Thyroid gland (tissue), 4 donors: ENCODE measurements at places on chromosomes 5 and 9.
A peak's percentile ranks its signal among the peaks of the same experiment; 100 is the strongest.

DNA sequence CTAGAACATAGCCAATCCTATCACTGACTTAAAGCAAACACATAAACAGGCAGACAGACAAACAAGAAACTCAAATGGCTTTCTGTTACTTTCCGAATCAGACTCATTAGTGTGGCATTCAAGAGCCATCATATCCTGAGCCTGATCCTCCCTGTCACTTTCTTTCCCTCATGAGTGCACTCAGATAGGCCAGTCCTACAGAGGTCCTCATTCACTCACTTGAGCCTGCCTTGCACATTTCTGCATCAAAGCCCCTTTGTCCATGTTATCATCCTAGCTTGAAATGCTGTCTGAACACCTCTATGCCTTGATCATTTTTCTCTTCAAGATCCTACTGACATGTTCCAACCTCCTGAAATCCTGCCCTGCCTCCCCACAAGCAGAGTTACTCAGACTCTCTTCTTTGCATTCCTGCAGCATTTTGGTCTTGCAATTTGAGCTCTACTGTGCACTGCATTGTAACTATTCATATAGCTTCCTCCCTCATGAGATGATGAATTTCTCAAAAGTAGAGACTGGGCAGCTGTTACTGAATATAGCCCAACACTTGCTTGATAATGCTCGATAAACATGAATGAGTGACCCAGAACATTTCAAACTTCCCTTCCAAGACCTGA lies 126.9 kb downstream of the PALM2AKAP2 start:
- no peak for DNase-seq

GRCh38 chr9:10251490-10251889 lies 361.3 kb downstream of the PTPRD start:
- DNase-seq, result no peak

DNA sequence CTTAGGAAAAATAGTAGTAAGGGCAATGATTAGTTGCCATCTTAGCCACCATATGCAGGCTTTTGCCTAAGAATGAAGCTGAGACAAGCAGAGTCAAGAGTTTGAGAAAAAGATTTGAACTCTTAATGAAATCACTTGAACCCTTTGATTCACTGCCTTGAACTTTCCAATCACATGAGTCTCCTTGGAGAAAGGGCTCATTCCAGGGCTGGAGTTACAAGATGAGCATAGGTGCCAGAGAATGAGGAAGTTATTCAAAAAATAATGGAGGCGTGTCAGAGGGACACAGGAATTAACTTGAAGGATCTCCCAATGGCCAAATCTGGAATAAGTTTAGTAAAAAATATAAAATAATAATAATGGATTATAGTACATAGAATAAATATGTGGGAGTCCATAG lies 35.3 kb downstream of the MAT2B start:
- DNase-seq, result no peak

DNA sequence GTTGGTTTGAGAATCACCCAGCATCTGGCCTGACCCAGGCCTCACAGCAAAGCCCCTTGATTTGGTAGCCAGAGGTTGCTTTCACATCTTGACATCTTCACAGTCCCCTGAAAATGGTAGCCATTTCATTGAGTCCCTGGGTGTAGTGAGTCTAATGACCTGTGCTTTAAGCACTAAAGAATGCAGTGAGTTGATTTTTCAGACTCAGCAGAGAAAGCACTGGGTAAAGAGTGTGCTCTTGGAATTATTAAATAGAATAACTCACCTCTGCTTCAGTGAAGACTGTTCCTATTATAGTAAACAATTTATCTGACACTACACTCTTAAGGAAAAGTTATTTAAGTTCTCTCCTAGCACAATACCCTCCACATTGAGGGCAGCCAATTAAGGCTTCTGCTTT lies 56.2 kb downstream of the PTCD2 start:
- no peak for DNase-seq

GRCh38 chr5:78648359-78649210 lies at the start of gene LHFPL2:
LHFPL2 (minus strand) TSS chr5:78648772; CDS start chr5:78510213, 138,559 bp downstream.
- peak; percentile 75 for DNase-seq

DNA sequence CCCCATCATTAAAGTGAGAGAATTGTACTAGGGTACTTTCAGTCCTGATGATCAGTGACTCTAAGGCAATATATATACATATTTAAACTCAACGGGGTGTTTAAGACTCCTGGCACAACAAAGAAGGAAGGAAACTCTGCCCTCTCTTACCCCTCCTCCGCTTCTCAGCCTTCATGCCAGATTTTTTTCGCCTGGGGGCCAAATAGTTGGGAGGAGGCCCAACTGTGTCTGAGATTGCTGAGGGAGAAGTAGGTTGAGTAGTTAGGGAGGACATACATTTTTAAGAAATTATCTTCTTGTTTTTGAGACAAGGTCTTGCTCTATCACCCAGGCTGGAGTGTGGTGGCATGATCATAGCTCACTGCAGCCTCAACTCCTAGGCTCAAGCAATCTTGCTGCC lies 127.7 kb upstream of the SHB start:
- DNase-seq, result no peak

DNA sequence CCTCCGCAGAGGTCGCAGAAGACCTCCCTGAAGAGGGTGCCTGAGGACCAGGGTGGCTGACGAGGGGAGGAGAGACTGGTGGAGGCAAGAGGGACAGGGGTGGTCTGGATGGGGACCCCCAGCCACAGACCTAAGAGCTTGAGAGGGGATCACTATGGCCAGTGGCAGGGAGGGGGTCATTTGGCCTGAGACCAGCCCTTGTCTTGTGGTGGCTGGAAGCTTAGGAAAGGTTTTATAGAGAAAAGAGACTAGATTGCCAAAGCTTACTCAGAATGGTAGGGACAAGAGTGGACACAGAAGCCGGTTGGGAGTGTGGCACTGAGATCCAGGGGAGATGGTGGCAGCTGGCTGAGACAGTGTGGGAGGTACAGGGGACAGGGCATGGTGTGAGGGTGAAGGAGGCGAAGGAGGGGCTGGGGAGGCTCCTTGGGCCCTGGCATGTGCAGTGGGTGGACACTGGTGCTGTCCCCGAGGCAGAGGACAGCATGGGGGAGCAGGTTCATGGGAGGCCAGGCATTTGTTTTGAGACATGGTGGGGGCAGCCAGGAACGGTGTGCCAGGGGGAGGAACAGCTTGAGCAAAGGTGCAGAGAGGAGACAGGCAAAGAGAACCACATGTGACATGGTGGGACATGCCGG lies 123.0 kb downstream of the C9orf50 start:
- DNase-seq, result peak; percentile 52

DNA sequence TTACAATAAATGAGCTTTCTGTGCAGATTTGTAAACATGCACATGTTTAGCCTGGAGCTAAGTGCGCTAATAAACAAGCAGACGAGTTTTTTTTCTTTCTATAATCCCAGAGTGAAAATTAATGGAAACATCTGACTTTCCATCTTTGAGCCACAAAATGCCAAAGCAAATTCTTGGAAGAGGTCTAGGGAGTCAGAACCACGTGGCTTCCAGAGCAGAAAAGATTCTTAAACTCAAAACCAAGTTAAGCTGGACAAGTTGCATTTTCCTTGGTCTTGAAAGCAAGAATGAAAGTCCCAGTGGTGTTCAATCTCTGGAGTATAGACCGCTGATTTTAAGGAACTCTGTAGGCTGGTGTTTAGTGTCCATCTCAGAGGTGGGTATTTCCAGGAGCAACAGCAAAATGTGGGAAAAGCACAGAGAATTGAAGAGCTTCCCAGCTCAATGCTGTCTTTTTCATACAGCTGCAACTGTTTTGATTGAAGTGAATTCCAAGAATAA lies 71.4 kb downstream of the MYO10 start:
- no peak for DNase-seq

DNA sequence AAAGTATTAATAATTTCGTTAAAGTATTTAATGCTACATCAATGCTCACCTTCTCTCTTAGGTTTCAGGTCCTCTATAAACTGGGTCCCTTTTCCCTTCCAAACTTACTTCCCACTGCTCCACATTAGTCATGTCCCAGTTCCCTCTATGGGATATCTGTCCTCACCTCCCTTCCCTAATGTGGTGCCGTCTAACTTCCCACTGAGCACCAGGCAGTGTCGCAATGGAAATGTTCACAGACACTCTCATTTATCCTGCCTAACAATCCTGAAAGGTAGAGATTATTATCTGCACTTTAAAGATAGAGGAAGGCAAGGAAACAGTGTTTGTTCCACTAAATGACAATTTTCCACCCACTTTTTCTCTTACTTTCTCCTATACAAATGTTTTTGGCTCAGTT lies 329.7 kb downstream of the CWC27 start:
- no peak for DNase-seq

DNA sequence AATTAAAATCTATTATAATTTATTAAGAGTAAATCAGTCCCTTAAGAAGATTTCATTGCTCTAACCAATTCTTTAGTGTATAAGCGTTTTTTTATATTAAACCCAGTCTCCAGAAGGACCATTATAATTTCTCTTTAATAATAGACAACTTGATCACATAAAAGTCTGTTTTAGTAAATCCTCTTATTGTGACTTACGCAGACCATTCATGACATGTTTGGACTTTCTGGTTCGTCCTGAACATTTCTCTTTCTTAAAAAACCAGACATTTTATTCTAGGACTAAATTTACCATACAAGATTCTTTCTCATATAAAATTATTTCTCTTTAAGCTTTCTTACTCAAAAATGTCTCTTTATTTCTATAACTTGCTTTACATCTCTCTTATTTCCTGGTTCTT lies 196.2 kb upstream of the RAI14 start:
- DNase-seq, result no peak

GRCh38 chr5:54671111-54671531 lies 153.6 kb downstream of the SNX18 start:
- no peak for DNase-seq

GRCh38 chr5:177393206-177393765 lies 7.2 kb downstream of the PFN3 start:
- DNase-seq, result no peak

DNA sequence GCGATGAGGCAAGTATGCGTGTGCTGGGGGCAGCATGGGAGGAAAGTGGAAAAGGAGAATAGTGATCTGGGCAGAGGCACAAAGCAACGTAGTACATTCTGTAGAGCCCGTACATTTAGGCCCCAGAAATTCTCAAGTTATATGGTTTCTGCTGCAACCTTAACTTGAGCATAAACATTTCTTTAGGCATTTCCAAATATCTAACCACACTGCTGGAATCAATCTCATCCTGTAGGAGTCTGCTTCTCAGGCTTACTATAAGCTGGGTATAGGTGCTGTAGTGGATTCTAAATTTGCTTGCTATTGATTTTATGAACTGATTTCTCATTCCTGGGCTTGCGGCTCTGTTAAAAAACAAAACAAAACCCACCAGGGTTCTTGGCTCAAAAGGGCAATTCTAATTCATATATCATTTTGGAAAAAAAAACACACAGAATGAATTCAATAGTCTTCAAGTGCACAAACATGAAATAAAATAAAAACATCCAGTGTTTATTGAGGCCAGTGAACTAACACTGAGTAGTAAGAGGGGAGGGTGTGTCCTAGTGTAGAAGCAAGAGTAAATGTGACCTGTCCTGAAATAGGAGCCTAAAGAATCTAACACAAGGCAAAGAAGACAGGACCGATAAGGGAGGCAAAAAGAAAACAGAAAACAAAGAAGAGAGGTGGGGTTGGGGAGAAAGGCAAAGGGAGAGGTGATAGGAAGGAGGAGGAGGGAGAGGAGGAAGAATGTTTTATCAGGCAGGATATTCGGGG lies 145.5 kb upstream of the LHFPL2 start:
- no peak for DNase-seq

DNA sequence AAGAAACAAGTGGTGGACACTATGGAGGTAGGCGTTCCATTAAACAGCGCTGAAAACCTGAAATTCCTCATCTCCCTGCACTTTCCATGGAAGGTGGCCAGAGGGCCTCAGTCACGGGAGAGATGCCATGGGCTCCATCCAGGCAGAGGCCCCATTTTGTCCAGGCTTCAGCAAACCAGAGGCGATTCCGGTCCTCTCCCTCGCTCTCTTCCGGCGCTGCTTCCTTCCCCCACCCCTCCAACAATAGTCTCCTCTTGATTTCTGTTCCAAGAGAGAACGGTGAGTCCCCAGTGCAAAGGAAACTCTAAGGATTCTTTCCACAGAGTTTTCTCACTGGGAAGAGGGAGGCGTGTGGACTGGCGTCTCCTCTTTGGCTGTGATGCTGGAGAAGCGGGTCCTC lies 7.5 kb downstream of the ZNF366 start:
- DNase-seq, result no peak

GRCh38 chr9:89576404-89576839 lies 28.4 kb upstream of the GADD45G start:
- no peak for DNase-seq

DNA sequence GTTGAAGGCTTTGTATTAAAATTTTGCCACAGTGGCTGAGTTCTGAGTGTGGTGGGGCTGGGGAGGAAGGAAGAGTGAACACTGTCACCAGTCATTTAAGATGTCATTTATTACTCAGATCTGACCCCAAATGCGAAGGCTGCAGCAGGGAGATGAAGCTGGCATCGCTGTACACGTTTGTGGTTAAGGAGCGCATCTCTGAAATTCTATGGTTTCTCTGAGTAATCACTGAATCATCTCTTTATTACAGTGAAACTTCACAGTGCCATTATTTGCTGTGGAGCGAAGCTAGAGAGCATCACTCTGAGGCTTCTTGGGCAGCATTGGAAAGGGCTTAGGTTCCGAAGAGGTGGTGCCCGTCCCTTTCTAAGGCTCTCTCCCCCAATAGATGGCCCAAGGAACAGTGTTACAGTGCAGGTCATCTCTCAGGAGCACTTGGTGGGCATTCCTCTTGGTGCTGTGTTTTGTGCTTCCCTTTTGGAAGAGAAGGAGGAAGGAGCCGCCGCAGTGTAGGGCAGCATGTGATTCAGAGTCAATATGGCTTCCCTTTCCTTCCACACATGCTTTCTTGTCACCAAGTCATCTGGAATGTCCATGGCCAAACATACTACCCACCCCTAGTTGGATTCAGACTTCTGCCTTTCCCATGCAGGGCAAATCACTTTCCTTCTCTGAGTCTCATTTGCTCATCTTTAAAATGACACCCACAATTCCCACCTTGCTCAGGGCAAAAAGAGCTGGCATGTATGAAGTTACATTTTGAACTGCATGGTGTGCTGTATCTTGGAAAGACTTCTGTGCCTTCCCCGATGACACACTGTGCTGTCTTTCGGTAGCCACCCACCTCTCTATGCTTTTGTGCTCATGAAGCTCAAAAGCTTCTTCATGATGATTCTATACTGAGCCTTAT lies 9.3 kb upstream of the TEX48 start:
- no peak for DNase-seq

DNA sequence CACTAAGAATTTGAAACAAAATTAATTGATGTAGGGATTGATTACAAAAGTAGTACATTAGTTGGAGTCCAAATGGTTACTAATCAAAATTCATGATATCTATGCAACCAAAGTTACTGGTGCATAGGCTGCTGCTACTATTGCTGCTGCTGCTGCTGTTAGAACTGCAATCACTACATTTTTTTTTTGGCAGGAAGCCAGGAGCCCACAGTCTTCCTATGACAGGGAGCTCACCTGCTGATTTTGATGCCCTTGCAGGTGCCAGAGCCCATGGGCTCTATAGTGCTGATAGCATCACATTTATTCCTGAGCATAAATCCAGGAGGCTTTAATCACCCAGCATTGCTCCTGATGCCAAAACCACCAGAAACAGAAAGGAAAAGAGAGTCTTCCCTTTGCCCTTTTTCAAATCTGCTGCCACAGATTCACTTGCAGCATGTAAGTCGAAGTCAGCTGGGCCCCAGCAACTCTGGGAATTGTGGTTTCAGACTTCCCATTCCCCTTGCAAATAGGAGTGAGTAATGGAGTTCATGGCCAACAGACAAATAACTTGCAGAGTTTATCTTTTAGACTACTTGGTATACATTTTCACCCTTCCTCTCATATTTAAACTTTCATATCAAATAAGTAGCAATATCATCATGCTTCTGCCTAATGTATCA lies 17.6 kb downstream of the SLCO6A1 start:
- DNase-seq, result no peak

GRCh38 chr9:126750941-126751725 lies 53.7 kb upstream of the ZBTB43 start:
- no peak for DNase-seq
